K562 (cell line): ENCODE measurements at places on chromosomes 5 and 9. TPM values are rescaled to one million over a fixed set of nuclear protein-coding genes. Genes with fewer than 3 reads are reported as not detected.
A peak's percentile ranks its signal among the peaks of the same experiment; 100 is the strongest.

Gene OR1Q1
- polyA plus RNA-seq, result not detected in 2 replicates

GRCh38 chr9:119868694-119869093 is 499.5 kb upstream of the BRINP1 start:
- no peak for DNase-seq

Gene ABLIM3
- polyA plus RNA-seq, result 0.15 and 0.22 TPM in 2 replicates

DNA sequence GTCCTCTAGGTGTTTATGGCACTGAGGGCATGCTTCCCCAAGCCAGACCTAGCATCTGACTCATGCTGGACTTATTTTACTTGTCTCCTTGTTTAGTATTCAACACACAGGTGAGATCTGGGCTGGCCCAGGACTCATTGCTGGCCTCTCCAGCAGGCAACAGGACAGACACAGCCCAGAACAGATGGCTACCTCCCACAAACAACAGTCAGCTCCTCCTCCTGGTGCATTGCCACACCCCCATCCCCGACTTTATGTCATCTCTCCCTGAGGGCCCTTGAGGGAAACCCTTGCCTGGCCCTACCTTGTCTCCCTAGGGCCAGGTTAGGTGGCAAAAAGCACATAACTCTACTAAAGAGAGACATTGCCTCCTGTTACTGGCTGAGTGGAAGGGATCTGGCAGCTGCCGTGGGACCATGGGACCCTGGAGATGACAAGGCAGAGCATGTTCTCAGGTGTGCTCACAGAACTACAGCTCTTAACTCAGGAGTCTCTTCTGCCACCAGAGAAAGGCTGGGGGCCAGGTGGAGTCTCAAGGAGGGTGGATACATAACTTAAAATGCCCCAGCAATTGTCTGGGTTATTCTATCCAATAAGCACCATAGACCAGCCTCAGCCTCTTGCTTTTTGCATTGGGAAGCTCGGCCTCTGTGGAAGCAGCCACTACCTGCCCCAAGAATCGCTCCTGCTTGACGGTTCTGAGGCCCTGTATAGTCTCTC is 2.3 kb downstream of the ACSL6 start:
- peak; percentile 62 for DNase-seq

GRCh38 chr9:135887021-135887507 is 20.3 kb downstream of the CAMSAP1 start:
- no peak for DNase-seq

DNA sequence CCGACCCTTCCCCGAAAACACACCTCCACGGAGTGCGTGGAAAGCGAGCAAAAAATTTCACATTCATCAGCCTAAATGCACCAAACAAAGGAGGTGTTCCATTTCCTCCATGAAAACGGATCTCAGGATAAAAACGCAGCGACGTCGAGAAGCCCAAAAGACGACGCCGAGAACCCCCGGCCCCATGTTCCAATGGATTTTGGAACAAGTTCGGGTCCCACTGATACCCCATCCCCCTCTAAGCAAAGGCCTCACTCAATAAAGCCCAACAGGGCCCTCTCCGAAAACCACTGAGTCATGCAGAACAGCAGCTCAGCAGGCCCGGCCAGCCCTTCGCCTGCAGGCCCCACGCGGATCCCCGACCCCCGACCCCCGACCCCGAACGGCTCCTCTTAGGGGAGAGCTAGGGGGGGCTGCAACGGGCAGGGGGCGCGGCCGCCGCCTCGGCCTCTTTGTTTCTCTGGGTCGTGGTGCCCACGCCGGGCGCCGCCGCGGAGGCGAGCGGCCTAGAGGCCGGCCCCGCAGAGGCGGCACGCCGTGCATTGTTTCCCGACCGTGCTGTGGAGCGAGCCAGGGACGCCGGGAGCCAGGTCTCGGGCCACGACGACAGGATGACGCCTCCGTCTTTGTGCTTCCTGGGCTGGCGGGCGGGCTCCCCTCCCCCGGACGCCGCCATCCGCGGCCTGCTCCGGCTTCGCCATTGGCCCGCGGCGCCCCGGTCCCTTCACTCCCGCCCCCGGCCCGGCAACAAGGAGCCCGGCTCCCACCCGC is 915 bp downstream of the ZFAND5 start:
- peak; percentile 61 for DNase-seq

GRCh38 chr9:19133549-19134345 is 6.5 kb upstream of the PLIN2 start:
- DNase-seq, result no peak

Gene DNAJC21
- 54.9 and 63.9 TPM in 2 replicates for polyA plus RNA-seq

Gene ARSI
- not detected in 2 replicates for polyA plus RNA-seq

GRCh38 chr9:104868687-104869404 is 59.1 kb downstream of the ABCA1 start:
- peak; percentile 18 for DNase-seq

DNA sequence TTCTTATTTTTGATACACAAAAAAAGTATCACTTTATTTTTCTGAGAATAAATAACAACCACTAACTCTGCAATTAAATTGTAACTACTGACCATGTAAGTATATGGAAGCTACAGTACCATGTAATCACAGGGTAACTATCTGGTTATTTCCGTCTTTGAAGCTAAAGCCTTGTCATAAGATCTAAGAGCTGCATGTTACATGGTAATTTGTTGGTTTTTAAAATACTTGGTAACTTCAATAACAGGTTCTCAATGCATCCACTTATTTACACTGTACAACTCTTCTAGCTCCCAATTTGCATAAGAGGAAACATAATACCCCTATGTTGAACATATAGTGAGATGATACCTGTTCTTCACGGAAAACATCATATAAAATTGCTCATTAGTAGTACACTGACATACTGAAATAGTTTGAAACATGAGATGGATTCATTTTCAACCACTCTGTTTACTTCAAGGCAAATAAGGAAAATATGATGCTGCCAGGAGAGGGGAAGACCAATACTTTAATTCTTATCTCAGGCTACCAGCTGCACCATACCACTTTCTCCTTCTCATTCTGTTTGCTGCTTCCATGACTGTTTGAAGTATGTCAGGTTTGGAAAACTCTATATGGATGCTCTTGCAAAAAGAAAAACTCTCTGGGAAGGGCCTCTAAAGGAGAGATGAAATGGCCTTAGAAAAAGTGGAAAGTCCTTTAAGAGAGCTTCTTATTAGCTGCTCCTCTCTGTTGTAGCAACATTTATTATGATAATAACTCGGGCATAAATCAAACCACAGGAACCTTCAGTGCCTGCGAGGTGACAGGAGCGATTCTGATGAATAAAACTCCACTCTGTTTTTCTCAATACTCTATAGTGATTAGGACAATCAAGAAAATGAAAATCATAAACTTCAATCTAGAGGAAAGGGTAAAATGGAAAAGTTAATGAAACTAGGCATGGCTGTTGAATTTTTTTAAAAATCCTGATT is 150.2 kb downstream of the KIAA0825 start:
- DNase-seq, result no peak

DNA sequence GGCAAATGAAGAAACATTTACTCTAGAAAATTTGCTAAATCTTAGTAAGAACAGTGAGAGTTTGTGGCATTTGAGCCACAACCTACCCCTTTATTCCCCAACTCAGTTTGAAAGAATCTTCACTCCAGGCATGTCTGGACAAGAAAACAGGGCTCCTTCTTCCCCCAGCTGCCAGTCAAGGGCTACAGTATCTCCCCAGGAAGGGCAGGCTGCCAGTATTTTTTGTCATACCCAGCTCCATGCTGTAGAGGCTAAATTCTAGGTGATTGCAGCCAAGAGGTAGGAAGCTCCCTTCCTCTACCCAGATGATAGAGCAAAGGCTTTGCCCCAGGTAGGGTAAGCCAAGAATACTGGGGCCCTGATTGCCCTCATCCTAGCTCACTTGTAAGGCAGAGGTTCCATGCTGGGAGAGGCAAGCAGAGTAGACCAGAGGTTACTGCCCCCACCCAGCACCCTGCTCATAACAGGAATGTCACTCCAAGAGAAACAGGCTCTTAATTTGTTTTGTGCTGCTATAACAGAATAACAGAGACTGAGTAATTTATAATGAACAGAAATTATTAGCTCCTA is 20.0 kb upstream of the GRPEL2 start:
- DNase-seq, result no peak

DNA sequence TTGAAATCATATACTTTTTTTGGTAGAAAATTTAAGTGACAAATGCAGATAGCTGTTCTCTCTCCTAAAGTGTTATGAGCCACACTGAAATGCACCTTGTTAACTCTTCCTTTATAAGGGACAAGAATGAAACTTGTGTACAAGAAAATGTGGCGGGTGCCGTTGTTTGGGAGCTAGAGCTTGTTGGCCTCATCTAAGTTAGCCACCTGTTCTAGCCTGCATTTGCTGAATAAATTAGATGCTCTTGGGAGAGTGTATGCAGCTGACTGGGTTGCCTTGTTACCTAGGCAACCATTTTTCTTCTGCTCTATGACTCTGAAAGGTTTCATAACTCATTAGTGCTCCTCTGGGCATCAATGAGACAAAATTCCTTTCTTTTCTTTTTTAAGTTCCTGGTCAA is 174.3 kb downstream of the TAF11L14 start:
- no peak for DNase-seq

- DNase-seq, result peak; percentile 0
Observed at GRCh38 chr9:83266666-83267496, 203.9 kb upstream of the RASEF start.

DNA sequence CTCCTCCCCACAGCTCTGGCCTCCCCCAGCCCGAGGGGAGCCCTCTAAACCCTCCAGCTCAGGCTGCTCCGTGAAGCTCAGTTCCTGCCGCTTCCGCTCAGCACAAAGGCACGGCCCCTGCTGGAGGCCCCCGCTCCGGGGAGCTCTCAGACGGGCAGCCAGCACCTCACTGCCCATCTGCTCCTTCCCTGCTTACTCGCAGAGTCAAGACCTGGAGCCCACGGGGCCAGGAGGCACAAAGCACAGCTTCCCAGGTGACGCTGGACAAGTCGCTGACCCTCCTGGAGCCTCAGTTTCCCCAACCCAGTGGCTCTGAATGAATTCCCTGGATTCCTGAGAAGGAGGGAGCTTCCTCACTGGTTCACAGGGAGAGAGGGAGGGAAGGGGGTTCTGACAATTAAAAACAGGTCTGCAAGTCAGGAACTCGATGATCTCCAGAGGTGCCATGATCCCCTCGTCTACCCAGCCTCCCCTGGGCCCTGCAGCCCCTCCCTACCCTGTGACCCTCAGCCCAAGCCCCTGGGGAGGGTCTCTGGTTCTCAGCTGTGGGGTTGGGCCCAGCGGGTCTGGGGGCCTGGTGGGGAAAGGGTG is 36.2 kb downstream of the VAV2 start:
- no peak for DNase-seq

DNA sequence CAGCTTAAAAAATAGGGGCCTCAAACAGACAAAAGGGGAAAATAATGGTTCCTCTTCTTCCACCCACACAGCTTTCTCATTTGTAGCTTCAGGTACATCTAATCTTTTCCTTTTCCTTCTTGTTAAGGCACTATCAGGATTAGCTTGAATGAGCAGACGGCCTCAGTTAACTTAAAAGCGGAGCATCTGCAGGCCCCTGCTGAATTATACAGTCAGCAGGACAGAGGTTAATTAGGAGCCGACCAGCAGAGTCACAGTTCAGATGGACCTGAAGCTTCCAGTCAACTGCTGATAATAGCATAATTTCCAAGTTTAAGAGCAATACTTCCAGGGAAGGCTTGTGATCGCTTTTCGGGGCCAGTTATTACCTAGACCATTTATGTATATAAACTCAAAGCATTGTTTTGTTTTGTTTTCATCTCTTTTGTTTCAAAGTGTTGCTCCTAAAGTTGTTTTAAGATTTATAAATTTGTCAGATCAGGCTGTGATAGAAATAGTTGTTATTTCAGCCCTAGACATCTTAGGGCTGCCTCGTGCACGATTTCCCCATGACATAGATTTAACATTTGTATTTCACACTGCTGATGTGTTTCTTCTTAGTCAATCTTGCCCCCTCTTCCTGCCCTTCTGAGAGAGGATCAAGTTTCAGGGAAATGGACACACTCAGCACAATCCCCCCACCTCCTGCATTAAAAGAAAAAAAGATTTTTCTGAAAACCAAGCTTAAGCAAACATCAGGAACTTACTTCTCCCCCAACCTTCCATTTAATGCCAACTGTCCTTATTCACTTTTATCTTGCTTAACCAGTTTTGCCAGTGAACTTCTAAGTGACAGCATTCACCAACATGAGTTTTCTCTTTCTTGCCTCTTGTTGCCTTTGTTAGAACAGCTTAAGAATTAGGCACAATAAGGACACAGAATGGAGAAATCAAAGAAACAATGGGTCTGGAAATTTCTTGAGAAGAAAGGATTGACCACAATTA is 449.8 kb downstream of the ARHGEF28 start:
- DNase-seq, result no peak

Gene PCDHB16
- polyA plus RNA-seq, result 0.05 TPM in 1 of 2 replicates, not detected in the other

DNA sequence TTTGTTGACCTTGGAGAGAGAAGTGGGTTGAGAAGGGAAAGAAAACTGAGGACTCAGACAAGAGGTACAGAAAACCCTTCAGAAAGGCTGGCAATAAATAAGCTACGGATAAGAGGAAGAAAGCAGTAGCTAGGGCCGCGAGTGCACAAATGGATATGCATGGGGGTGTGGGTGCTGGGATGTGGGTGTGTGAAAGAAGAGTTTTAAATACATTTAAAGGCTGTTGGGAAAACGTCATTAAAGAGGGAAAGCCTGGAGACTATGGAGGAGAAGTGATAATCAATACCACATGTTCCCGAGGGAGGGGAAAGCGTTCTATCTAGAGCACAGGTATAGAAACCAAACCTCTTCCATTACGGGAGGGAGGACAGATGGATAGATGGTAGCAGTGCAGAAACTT is 177.2 kb downstream of the TSSK1B start:
- no peak for DNase-seq

- DNase-seq, result no peak
Observed at GRCh38 chr5:116517488-116517887, 57.1 kb downstream of the SEMA6A start.

Gene ADAMTS13
- 0.04 and 0.26 TPM in 2 replicates for polyA plus RNA-seq

DNA sequence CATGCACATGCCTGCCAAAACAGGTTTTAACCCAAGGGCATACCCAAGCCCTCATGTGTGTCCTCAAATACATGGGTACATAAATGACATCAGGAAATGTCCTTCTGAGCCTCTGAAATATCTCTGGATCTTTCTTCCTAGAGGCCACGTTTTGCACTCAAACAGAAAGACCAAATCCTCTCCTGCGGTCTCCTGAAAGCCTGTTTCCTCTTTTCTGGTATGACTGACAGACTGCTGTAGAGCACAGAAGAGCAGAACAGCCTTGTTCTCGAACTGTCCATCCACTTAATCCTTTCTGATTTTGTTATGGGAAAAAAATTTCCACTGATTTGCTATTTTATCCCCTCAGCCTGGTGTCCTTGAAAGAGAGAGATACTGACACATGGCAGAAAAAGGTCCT is 107.2 kb downstream of the ASTN2 start:
- no peak for DNase-seq

Gene SGCD
- polyA plus RNA-seq, result not detected in 2 replicates

DNA sequence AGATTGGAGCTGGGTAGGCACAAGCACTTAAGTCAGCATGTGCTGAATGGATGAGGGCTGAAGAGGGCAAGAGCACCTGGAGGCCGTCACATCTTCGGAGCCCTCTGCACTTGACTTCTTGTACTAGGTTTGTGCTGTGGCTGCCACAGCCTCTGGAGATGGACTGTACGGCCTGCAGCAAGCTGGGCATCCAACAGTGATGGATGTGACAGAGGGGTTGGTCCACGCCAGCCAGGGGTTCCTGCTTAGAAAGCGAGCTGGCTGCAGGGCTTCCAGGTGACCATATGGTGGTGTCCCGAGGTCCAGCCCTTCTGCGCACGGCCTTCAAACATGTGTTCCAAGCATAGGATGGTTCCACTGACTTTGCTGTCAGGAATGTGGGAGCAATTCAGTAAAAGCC is 65.1 kb upstream of the PHYKPL start:
- no peak for DNase-seq

Gene TUSC1
- not detected in 2 replicates for polyA plus RNA-seq

- no peak for DNase-seq
Observed at GRCh38 chr9:133998915-133999595, 6.9 kb upstream of the VAV2 start.
